Stimulated activated CD4-positive, alpha-beta T cell treated with anti-CD3 and anti-CD28 coated beads, Interleukin-15, amount 100 ng/mL, for 48 hours (primary cell): ENCODE measurements at places on chromosomes 5 and 9.

DNA sequence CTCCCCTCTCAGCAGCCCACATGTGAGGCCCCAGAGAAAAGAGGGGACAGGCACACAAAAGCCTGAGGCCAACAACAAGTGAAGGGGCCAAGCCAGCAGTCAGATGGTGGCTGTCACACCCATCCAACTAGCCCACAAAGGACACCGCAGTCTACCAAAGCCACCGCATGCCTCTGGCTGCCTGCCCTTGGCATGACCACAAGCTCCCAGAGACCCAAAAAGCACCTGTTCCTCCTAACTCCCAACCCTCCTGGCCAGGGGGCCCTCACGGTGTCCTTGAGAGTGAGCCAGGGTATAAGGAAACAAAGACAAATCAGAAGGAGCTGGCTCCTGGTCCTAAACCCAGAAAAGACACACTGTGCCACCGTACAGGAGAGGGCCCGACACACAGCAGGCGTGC lies 77.8 kb upstream of the LRRTM2 start:
- no peak for DNase-seq

DNA sequence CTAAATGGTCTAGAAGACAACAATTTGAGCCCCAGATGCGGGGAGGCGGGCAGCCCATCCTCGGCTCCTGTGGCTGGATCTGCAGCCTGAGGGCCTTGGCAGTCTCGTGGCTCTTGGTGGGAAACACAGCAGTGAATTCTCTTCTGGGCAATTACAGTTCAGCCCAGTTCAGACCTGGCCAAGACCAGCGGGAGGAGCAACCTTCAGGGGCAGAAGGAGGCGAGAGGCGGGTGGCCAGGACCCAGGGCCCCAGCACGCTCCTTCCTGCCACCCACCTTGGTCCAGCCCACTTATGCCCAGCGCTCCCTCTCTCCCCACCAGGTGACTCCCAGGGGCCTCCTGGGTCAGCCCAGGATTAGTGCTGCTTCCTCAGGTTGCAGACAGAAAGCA lies 7.8 kb downstream of the MYMK start:
- no peak for DNase-seq

DNA sequence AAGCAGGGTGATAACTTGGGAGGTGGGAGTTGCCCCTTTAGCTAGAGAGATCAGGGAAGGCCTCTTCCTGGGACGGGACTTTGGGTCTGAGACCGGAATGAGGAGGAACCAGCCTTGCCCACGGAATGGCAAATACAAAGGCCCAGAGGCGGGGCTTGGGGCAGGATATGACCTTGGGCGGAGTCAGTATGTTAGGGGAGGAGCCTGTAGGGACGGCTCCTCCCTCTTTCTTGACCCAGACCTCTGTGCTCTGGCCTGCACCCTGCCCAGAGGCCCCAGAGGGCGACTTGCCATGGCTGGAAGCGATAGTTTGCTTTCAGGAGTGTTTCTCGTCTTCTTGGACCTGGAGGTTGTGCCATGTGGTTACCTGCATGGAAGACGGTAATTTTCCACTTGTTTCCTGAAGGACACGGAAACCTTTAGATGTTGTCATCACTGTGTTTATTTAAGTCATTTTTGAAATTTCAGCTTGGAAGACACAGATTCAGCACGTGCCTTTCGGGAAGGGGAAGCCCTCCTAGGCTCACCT lies 85.6 kb downstream of the DAB2IP start:
- no peak for DNase-seq

- DNase-seq, result no peak
Measured at GRCh38 chr9:967903-968641, 8.4 kb upstream of the DMRT3 start.

- DNase-seq, result no peak
Measured at GRCh38 chr9:77507212-77507961, 140.7 kb downstream of the GNA14 start.

GRCh38 chr5:155833287-155833686 lies 493.7 kb upstream of the SGCD start:
- no peak for DNase-seq

- DNase-seq, result no peak
Measured at GRCh38 chr9:133785753-133786370, 47.7 kb upstream of the SARDH start.

- no peak for DNase-seq
Measured at GRCh38 chr9:127545196-127546124, 66.6 kb upstream of the STXBP1 start.

DNA sequence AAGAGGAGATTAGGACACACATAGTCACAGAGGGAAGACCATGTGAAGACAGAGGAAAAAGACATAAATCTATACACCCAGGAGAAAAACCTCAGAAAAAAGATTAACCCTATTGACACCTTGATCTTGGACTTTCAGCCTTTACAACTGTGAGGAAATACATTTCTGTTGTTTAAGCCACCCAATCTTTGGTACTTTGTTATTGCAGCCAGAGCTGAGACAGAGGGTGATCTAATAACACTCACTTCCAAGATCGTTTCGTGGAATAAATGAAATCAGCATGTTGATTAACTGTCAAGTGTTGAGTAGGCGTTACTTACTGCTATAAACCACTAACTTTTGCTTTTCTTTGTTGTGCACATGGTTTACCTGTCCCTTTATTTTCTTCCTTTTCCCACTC lies 361.2 kb upstream of the RIOK2 start:
- no peak for DNase-seq

DNA sequence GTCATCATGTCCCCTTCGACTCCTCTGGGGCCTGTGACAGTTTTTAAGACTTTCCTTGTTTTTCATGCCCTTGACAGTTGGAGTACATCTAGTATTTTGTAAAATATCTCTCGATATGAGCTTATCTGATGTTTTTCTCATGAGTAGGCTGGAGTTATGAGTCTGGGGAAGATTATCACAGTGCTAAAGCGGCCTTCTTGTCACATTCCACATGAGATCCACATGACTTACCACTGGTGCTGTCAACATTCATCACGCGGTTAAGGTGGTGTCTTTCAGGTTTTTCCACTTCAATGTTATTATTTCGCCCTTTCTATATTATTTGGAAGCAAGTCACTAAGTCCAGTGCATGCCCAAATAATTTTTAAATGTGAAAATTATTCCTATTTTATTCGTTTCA lies 17.1 kb upstream of the CAST start:
- no peak for DNase-seq

DNA sequence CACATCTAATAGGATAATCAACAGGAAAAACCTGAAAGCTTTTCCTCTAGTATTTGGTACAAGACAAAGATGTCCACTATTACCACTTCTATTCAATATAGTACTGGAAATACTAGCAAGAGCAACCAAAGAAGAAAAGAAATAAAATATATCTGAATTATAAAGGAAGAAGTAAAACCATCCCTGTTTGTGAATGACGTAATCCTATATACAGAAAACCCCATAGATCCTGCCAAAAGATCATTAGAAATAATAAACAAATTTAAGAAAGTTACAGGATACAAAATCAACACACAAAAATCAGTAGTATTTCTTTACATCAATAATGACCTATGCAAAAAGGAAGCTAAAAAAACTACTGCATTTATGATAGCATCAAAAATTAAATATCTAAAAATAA lies 1191.3 kb upstream of the C9orf72 start:
- DNase-seq, result no peak

DNA sequence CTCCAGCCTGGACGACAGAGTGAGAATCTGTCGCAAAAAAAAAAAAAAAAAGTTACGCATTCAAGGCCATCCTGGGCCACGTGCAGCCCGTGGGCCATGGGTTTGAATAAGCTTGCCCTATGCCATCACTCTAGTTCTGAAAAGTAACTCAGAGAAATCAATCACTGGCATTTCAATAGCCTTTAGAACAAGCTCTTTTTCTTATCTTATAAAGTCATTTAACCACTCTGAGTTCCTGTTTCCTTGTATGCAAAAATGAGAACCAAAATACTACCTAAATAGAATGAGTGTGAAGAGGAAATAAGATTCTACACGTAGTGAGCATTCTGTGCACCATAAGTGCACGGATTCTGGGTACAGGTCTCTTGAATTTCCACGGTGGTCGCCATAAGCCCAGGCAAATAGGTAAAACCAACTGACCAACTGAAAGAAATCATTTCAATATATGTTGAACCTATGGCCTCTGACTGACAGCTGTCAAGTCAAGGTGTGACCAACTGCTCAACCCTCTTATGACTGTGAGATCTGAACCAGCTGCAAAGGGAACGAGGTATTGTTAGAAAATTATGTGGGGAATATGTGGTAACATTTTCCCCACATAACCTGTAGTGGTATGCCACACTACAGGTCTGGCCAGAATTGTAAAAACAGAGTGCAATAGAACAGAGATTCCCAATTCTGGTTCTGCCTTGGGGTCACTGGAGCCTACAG lies 143.9 kb upstream of the LHFPL2 start:
- DNase-seq, result no peak
